Glutamatergic neuron (in vitro differentiated cells): ENCODE measurements at places on chromosomes 4 and X. TPM values are rescaled to one million over a fixed set of nuclear protein-coding genes. Genes with fewer than 3 reads are reported as not detected.
A peak's percentile ranks its signal among the peaks of the same experiment; 100 is the strongest.

The BTC gene
- not detected for total RNA-seq

The KLHL13 gene
- total RNA-seq: 46.9 TPM

The APLN gene
- not detected for total RNA-seq

The CC2D2A gene
- 13.3 TPM for total RNA-seq

The ANK2 gene
- 1,513 TPM for total RNA-seq

The RASSF6 gene
- total RNA-seq: not detected

The SLC9B1 gene
- 3.1 TPM for total RNA-seq

The CPE gene
- total RNA-seq: 253 TPM

The NEUROG2 gene
- total RNA-seq: 7.3 TPM

- H3K4me1 ChIP-seq: peaks cover 4% of the 10 kb centered on the region
- no peak overlapping the region for H3K4me3 ChIP-seq
- H3K36me3 ChIP-seq: no peaks in the 10 kb centered on the region
- no peak overlapping the region for H3K27ac ChIP-seq
- no peak for DNase-seq
Measured at GRCh38 chr4:66688674-66689073, 856.6 kb downstream of the CENPC start.

DNA sequence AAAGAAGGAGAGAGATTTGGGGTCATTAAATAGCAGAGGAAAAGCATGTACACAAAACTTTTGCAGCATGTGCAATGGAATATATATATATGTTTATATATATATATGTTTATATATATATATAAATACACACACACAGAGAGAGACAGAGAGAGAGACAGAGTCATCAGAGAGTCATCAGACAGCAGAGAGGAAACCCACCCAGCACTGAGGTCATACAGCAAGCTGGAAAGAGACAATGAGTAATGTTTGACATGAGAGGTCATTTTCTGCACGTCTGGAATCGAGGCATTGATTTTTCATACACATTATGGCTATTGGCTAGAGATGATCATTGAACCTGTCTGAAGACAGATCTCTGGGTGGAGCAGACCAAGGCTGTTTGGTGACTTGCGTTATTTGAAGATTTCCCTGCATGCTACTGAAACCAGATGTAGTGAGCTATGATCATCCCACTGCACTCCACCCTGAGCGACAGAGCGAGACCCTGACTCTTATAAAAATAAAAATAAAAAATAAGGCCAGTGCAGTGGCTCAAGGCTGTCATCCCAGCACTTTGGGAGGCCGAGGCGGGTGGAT is 48.8 kb upstream of the SHOX start:
- no peak for DNase-seq
- no peaks in the 10 kb centered on the region for H3K36me3 ChIP-seq
- no peaks in the 10 kb centered on the region for H3K4me1 ChIP-seq
- H3K27me3 ChIP-seq: peaks cover 2% of the 10 kb centered on the region
- no peak overlapping the region for H3K27ac ChIP-seq
- no peak overlapping the region for H3K4me3 ChIP-seq

GRCh38 chrX:43953218-43953617 is 20.0 kb downstream of the NDP start:
- H3K4me1 ChIP-seq: no peaks in the 10 kb centered on the region
- H3K27me3 ChIP-seq: no peaks in the 10 kb centered on the region
- H3K36me3 ChIP-seq: no peaks in the 10 kb centered on the region
- no peak overlapping the region for H3K4me3 ChIP-seq
- no peak for DNase-seq

GRCh38 chr4:149344436-149344835 is 471.2 kb downstream of the IQCM start:
- DNase-seq: no peak
- no peak overlapping the region for H3K4me3 ChIP-seq
- no peaks in the 10 kb centered on the region for H3K4me1 ChIP-seq
- H3K36me3 ChIP-seq: no peaks in the 10 kb centered on the region

DNA sequence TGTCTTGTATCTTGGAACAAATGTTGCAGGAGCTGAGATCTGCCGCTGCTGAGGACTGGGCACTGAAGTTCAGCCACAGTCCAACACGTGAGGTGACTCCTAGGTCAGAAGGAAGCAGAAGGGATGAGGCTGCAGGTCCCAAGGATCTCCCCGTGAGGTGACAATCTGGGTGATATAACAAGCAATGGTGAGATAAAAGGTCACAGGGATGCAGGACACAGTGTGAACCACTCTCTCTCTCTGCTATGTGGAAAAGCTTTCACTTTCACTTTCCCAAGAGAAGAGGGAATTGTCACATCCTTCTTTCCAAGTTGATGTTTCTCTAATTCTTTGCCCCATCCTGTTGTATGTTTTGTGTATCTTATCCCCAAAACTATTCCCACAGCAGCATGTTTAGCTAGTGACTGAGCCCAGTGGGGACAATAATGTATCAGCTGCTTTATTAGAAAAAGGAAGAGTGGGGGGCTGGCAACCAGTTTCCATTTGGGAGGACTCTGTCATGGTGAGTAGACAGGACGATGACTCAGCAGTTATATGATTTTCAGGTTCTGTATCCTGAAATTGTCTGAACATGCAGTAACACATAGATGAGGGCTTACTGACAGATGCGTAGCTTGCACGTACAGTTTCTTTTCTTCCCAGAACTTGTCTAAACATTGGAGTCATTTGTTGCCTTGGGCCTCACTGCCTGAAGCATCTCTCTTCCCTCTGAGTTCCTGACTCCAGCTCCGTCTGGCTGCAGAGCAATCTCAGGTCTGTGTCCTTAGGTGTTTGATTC is 1415.8 kb upstream of the TENM3 start:
- peaks cover 2% of the 10 kb centered on the region for H3K27me3 ChIP-seq
- DNase-seq: no peak
- H3K4me3 ChIP-seq: no peak overlapping the region
- no peaks in the 10 kb centered on the region for H3K36me3 ChIP-seq
- H3K4me1 ChIP-seq: peaks cover 9% of the 10 kb centered on the region

GRCh38 chr4:15963001-15963451 is at the start of gene FGFBP2:
Gene FGFBP2 (minus strand): TSS chr4:15963175. CDS start chr4:15963129, 46 bp downstream.
- H3K4me1 ChIP-seq: peaks cover 10% of the 10 kb centered on the region
- H3K36me3 ChIP-seq: peaks cover 10% of the 10 kb centered on the region
- H3K27me3 ChIP-seq: no peaks in the 10 kb centered on the region

DNA sequence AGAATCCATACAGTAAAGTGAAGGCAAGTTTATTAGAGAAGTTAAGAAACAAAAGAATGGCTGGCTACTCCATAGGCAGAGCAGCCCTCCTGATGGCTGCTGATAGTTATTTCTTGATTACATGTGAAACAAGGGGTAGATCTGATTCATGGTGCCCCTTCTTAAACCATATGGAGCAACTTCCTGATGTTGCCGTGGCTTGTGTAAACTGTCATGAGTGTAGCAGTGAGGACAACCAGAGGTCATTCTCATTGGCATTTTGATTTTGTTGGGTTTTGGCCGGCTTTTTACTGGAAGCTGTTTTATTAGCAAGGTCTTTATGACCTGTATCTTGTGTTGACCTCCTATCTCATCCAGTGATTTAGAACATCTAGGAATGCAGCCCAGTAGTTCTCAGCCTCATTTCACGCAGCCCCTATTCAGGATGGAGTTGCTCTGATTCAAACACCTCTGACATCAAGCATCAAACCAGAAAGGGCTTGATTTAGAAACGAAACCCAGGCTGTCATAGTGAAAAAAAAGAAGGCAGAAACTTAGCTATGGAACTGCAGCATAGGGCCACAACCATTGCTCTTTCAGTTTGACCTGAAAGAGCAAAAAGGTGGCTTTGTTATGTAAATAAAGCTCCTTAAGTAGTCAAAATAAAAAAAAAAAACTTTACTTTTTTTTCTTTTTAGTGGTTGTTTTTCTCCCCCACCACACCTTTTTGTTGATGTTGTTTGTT is 37.8 kb downstream of the SPCS3 start:
- H3K4me1 ChIP-seq: no peaks in the 10 kb centered on the region
- H3K36me3 ChIP-seq: no peaks in the 10 kb centered on the region
- H3K27ac ChIP-seq: no peak overlapping the region
- DNase-seq: no peak
- H3K4me3 ChIP-seq: no peak overlapping the region
- H3K27me3 ChIP-seq: no peaks in the 10 kb centered on the region

DNA sequence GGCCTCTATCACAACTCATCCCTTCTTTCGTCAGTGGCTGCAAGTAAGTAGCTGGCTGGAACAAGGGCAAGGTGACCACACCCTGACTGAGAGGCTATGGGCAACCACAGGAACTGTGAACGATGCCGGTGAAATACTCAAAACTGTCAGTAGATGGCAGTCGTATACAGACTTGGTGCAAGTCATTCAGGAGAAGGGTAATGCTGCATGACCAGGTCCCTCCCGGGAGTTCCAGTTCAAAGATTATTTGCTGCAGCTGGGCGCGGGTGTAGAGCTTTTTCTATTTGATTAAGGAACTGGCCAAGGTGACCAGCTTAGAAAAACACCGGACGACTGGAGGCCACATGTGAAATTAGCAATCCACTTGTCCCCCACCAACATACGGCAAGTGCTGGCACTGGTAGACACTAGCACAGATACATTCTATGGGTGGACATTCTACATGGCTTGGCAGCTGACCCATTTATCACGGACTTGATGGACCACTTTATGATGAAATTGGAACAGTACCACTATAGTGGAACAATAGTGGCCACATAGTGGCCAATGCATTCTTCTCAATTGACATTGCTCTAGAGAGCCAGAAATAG is 726.6 kb downstream of the TRAM1L1 start:
- peaks cover 2% of the 10 kb centered on the region for H3K4me1 ChIP-seq
- no peak overlapping the region for H3K27ac ChIP-seq
- peak; percentile 72 for DNase-seq
- H3K36me3 ChIP-seq: no peaks in the 10 kb centered on the region
- no peak overlapping the region for H3K4me3 ChIP-seq
- peaks cover 2% of the 10 kb centered on the region for H3K27me3 ChIP-seq

DNA sequence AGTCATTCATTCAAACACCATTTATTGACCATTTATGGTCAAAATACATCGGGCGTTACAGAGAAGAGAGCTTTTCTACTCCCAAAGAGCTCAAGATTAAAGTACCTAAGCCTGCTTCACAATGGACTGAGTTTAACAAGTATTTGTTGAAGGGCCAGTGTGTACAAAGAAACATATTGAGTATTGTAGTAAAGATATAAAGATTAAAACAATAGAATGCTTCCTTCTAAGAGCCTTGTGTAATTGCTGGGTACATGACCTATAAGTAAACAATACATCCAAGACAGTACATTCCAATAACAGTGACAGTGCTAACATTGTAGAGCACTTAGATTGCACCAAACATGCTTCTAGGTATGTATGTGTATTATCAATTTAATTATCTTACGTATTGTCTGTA is 695.5 kb downstream of the PCDH7 start:
- H3K4me1 ChIP-seq: no peaks in the 10 kb centered on the region
- H3K4me3 ChIP-seq: no peak overlapping the region
- no peaks in the 10 kb centered on the region for H3K27me3 ChIP-seq
- no peak for DNase-seq
- H3K27ac ChIP-seq: no peak overlapping the region

DNA sequence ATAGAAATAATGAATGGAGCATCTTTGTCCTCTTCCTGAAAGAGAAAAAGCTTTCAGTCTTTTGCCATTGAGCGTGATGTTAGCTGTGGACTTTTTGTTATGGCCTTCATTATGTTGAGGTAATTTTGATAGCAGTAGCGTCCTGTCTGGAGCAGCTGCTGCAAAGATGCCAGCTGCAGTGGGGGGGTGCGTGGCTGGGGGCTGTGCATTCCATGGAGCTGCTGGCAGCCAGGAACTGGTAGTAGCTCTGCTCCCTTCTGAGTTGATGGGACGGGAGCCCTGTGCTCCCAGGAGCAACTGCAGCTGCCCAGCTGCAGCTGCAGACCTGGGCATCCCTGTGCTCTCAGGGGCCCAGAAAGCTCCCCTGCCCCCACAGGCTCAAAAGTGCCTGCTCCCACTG is 50.4 kb downstream of the CCDC160 start:
- H3K27ac ChIP-seq: no peak overlapping the region
- H3K36me3 ChIP-seq: peaks cover 4% of the 10 kb centered on the region
- no peak for DNase-seq
- H3K4me3 ChIP-seq: no peak overlapping the region
- H3K27me3 ChIP-seq: no peaks in the 10 kb centered on the region
- H3K4me1 ChIP-seq: no peaks in the 10 kb centered on the region

DNA sequence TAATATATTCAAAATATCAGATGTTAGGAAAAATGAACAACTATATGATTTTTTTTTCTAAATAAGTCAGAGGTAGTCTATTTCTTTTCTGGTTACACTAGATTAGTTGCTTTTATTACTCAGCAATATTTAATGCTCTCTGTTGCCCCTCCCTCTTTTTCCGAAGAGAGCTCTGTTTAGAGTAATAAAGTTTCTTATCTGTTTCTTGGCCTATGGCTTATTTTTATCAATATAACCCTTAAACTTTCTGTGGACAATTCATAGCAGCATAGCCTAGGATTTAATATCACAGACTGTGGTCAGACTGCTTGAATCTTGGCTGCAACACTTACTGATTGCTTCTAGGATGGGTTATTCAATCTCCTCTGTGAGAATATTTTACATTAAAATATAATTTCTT is 2315.4 kb upstream of the AGA start:
- H3K4me1 ChIP-seq: no peaks in the 10 kb centered on the region
- H3K27ac ChIP-seq: no peak overlapping the region
- no peak overlapping the region for H3K4me3 ChIP-seq
- H3K27me3 ChIP-seq: no peaks in the 10 kb centered on the region

DNA sequence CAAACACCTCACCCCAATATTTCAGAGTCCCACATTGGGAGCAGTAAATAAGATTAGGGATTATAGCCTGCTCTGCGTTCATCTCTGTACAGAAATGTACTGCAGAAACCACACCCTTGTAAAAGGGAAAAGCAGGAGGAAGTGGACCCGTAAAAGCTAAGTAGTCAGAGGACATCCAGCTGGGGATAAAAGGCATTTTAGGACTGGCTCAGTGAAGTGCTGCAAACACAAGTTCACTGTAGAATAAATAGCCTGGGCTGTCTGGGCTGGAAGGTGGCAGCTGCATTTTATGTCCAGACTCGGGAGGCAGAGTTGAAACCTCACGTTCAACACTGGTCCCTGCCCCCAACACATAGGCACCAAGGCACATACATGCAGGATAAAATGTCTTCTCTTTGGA is 178.7 kb upstream of the FAT1 start:
- no peak for DNase-seq
- H3K4me3 ChIP-seq: no peak overlapping the region
- H3K4me1 ChIP-seq: no peaks in the 10 kb centered on the region
- H3K27me3 ChIP-seq: peaks cover 2% of the 10 kb centered on the region

DNA sequence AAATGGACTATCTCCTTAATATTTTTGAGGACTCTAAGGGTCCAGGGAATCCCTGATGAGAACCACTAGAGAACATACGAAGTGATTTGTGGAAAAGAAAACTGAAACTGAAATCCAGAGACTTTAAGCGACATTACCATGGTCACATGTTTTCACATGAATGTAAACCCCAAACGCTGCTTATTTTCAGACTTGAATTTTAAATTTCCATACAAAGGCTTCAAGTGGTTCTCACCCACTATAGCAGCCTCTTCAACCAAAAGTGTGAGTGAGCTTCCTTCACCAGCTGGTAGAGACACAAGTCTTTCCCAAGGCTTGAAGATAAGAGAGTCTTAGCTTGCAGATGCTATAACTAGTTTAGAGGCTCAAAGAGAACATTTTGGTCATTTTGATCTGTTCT is 232.7 kb downstream of the MGST2 start:
- H3K27ac ChIP-seq: no peak overlapping the region
- no peak for DNase-seq
- H3K4me1 ChIP-seq: peaks cover 40% of the 10 kb centered on the region
- peak overlapping the region; percentile 12 for H3K4me3 ChIP-seq

- DNase-seq: no peak
- no peaks in the 10 kb centered on the region for H3K36me3 ChIP-seq
- H3K27ac ChIP-seq: no peak overlapping the region
- no peaks in the 10 kb centered on the region for H3K27me3 ChIP-seq
Measured at GRCh38 chr4:46852800-46853199, 56.2 kb downstream of the COX7B2 start.

- DNase-seq: no peak
- peaks cover 18% of the 10 kb centered on the region for H3K4me1 ChIP-seq
- H3K4me3 ChIP-seq: no peak overlapping the region
- H3K36me3 ChIP-seq: no peaks in the 10 kb centered on the region
- H3K27me3 ChIP-seq: no peaks in the 10 kb centered on the region
Measured at GRCh38 chr4:137700072-137700471, 167.8 kb upstream of the PCDH18 start.
